Ureter (tissue), 1 donor: ENCODE measurements at places on chromosomes 1 and 21. TPM values are rescaled to one million over a fixed set of nuclear protein-coding genes. Genes with fewer than 3 reads are reported as not detected.

- DNase-seq, result peak; percentile 45
Measured at GRCh38 chr1:223233410-223234169, 90.5 kb upstream of the TLR5 start.

DNA sequence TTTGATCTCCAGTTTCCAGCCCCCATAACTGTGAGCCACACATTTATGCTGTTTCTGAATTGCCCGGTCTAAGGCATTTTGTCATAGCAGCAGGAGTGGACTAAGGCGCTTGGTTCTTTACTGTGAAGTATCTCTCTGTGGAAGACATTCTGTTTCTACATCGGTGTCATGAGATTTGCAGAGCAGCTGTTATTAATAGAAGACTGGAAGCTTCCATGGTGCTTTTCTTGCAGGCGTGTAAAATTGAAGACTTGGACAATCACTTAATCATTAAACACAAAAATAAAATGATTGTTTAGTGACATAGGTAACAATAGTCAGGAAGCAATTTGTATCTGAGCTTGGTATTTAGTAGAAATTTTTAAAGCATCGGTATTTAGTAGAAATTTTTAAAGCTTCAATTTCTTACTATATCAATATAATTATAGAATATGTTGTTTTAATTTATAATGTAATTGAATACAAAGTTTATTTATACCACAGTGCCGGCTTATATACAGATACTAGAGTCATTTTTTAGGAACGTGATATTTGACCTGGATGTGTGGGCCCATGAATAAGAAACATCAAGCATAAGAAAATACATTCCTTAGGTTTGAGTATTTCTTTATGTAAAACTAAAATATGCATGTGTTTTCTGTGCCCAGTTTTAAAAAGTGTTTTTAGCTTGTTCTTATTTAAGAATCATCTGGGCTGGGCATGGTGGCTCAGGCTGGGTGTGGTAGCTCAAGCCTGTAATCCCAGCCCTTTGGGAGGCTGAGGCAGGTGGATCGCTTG lies 60.6 kb upstream of the COL6A1 start:
- DNase-seq, result no peak

DNA sequence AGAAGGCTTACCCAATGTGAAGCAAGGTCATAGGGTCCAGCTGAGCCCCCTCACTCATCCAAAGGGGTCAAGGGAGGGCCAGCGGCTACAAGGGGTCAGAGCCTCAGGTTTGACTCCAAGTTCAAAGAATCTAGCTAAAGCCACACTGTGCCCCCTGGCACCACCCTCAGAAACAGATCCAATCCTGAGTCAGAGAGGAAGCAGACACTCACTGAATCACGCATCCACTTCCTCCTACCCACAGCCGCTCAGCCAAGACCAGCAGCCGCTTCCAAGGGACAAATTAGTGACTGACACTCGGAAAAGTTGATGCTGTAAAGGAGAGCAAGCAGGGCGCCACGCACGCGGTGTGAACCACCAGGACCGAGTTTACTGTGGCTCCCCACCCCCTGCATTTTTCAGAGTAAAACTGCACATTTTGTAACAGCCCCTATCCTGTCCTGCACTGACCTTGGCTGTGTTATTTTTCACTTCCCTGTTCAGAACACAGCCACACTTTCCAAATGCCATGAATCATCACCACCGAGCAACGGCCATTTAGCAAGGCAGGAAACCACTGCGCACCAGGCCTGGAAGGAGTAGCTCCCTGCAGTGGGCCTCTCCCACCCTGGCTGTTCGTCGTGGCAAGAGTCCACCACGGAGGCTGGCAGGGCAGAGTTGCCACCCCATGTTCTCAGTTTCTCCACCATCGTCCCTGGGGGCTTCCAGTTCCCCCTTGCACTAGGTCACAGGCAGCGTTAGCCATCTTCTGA lies 147.8 kb downstream of the TOMM20 start:
- peak; percentile 83 for DNase-seq

- DNase-seq, result no peak
Measured at GRCh38 chr21:42760951-42761751, 107.7 kb downstream of the PDE9A start.

GRCh38 chr21:31872452-31873274 lies at the start of gene HUNK:
HUNK (plus strand) TSS chr21:31873020; CDS start chr21:31873675, 655 bp downstream.
- DNase-seq, result peak; percentile 45

DNA sequence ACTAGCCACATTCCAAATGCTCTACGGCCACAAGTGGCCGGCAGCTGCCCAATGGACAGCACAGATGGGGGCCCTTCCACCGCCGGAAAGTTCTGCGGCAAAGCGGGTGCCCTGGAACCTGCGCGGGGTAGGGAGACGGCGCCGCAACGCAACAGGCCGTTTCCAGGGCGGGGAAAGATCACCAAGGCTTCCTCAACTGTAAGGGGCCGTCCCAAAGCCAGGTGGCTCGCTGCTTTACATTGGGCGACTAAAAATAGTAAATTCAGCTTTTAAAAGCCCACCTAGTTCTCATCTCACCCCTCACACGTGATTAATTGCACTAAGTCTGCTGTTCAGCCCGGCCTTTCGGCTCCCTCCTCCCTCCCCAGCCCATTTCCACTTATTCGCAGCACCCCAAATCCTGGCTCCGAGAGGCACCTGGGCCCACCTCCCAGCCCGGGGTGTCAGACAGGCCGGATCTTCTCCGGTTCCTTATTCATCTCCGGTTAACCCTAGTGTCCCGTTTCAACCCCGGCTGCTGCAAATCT lies 643 bp downstream of the CFAP298 start:
- DNase-seq, result no peak

DNA sequence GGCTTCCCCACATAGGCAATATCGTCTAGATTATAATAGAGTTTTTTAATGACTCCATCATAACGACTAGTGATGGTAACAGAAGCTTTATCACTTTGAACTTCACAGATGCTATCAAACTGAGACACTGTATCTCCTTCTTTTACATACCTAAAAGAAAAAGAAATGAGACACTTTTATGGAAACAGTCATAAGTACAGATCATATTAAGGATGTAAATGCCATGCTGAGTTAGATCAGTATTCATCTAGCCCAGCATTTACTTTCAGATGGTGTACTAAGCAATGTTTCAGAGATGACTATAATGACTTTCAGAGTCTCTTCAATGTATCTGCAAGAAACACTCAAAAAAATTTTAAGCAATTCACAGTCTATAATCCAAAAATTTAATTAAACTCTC lies 18.9 kb downstream of the DBT start:
- DNase-seq, result no peak

GRCh38 chr1:36697836-36698605 lies 215.3 kb upstream of the CSF3R start:
- DNase-seq, result no peak

DNA sequence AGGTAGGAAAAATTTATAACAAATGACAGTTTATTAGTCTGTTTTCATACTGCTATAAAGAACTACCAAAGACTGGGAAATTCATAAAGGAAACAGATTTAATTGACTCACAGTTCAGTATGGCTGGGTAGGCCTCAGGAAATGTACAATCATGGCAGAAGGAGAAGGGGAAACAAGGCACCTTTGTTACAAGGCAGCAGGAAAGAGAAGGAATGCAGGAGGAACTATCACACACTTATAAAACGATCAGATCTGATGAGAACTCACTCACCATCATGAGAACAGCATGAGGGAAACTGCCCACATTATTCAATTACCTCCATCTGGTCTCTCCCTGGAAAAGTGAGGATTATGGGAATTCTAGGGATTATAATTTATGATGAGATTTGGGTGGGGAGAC lies 61.3 kb downstream of the ASB17 start:
- no peak for DNase-seq

DNA sequence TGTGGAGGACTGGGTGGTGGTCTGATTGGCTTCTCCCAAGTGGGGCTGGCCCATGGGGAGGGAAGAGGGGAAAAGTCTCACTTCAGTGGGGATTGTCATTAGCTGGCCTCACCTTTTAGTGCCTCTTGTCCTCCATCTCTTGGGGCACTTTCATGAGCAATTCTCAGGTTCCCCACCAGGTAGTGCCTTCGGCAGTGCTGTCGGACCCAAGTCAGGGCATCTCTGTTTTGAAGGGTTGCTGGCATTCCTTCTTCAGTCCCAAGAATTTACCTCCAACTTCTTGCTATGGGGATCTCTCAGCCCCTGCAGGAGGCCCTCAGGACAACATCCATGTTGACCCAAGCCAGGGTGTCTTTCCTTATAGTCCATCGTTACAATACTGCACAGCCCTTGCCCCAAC lies 54.7 kb upstream of the F3 start:
- DNase-seq, result no peak

- DNase-seq, result no peak
Measured at GRCh38 chr21:34055615-34056014, 17.8 kb upstream of the MRPS6 start.

DNA sequence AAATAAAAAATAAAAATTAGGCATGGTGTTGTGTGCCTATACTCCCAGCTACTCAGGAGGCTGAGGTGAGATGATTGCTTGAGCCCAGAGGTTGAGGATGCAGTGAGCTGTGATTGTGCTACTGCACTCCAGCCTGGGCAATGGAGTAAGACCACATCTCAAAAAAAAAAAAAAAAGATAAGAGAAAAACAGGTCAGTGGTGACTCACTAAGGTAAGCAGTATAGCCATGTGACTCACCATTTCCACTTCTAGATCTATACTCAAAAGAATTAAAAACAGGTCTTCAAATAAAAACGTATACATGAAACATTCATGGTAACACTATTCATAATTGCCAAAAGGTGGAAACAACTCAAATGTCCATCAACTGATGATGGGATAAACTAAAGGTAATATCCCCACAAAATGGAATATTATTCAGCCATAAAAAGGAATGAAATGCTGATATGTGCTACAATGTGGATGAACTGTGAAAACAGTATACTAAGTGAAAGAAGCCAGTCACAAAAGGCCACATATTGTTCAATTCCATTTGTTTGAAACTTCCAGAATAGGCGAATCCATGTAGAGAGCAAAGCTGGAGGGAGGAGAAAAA lies 75.1 kb downstream of the ZNF281 start:
- DNase-seq, result no peak

- DNase-seq, result no peak
Measured at GRCh38 chr1:116954440-116954839, 44.7 kb downstream of the PTGFRN start.

DNA sequence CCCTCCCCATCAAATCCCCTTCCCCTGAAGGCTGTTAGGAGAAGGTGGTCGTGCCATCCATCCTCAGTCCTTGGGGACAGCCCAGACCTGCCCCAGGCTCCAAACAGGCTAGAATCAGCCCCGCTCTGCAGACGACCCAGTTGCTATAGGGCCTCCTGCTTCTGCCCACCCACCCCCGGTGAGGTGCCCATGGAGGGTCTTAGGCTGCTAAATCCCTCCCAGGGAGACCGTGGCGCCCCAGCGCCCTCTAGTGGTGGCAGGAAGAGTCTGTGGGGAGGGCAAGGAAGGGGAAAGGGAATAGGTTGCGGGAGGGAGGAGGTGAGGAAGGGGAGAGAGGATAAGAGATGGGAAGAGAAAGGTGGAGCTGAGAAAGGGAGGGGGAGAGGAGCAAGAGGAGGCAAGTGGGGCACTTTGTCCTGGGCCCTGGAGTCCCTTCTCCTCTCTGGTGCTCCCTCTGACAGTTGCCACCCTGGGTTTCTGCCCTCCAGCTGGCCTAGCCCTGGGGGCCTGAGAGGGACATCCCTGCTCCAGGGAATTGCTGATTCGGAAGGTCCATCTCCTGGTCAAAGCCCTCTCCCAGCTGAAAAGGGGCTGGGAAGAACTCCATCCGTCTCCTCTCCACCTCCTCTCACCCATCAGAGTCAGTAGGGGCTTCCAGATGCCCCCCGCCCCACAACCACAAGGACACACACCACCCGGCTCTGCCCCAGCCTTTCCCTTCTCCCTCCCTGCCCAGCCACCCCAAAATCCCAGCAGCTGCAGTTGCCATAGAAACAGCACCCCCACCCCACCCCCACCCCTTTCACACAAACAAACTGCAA lies 55.4 kb downstream of the CAMK2N1 start:
- DNase-seq, result no peak

DNA sequence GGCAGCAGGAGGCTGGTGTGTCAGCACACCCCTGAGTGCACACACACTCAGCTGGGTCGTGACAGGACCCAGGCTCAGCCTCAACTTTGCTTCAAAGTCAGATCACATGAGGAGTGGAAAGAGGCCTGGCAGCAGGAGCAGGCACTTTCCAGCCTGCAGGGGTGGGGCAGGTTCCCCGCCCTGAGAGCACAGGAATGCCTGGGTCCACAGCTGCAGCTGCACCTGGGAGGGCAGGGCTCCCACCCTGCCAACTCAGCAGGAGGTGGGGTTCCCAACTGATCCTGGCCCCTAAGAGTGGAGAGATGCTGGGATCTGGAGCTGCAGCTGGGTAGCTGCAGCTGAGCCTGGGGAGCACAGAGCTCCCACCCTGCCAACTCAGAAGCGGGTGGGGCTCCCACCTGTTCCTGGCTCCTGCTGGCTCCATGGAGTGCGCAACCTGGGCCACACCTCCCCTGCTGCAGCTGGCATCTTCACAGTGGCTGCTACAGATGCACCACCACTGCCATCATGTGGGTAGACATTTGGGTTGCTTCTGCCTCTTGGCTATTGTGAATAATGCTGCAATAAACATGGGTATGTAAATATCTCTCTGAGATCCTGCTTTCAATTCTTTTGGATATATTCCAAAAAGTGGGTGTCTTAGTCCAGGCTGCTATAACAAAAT lies 415.4 kb downstream of the TTLL7 start:
- no peak for DNase-seq

The KRTAP12-2 gene
- total RNA-seq, result not detected

The BSND gene
- not detected for total RNA-seq

The PROK1 gene
- total RNA-seq, result 9.3 TPM

The CCDC185 gene
- total RNA-seq, result not detected

The ITLN2 gene
- total RNA-seq, result not detected

The CHI3L2 gene
- 4.6 TPM for total RNA-seq

The DCDC2B gene
- total RNA-seq, result not detected

The ZNF648 gene
- total RNA-seq, result 0.23 TPM
